ENCODE measurements at places on chromosomes 11 and 22.

DNA sequence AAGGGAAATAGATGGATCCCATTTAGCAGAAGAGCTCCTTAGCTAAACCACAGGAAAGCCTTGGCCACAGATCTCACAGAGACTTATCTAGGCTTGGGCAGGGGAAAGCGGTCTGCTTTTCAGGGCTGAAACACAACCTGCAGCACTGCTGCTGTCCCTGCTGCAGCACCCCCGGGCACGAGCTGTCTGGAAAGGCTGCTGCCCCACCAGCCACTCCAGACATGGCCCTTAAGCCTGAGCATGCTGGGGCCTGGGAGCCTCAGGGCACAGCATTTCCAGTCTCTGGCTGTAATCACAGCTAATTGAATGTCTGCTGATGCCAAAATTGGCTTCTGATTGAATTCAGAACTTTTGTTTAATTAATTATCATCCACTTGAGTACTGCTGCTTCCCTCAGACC is 115.0 kb downstream of the TMPRSS5 start:
- DNase-seq, result no peak

GRCh38 chr11:74069146-74070046 is 60.5 kb upstream of the UCP3 start:
- DNase-seq, result no peak

- no peak for DNase-seq
Observed at GRCh38 chr22:39171623-39172264, 19.3 kb upstream of the CBX7 start.

DNA sequence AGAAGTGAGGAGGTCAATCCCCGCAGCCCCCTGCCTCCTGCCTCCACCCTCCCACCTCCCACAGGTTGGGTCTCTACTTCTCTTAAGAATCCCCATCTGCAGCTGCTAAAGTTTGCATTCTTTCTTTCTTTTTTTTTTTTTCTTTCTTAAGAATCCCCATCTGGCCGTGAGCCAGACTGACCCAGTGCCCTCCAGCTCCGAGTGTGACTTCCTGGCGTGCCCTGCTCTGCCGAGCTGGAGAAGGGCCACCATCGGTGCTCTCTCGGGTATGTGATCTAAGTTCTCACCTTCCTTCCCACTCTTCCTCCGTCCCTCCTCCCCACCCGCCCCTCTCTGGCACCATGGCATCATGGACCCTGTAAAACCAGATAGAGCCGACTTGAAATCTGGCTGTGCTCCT is 66.7 kb upstream of the LMO1 start:
- DNase-seq, result no peak

GRCh38 chr11:64223001-64223651 is 2.9 kb downstream of the TRPT1 start:
- DNase-seq, result no peak

DNA sequence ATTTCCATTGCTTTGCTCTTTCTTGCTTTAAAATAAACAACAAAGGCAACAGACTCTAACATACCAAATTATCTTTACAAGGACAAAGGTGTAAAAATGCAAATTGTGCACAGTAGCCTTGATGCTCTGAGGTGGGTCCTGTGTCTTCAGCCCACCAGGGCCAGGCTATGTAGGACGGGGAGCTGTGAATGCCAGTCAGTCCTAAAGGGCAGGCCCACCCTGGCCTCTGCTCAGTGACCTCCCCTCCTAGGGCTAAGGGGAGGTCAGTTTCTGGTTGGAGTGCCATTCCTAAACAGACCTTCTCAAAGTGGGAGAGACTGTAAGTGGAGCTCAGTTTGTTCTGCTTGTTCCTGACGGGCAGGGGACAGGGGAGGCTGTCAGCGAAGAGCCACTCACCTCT is 78.0 kb upstream of the SUSD2 start:
- no peak for DNase-seq

DNA sequence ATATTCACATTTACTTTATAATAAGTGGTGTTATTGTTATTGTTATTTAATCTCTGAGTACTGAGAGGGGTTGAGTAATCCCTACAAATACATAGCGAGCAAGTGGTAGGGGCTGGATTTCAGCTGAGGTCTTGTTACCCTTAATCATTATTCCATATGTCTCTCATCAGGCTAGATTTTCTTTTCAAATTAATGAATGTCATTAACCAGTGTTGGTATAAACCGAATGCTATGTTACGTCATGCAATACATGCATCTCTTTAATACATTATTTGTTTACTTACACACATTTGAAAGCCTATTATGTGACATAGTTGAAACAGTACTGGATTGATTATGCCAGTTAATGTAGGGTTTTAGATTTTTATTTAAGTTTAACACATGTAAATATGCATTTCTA is 18.9 kb downstream of the PDGFD start:
- DNase-seq, result no peak

- DNase-seq, result no peak
Observed at GRCh38 chr11:57500926-57501325, 14.6 kb downstream of the SLC43A1 start.

- DNase-seq, result peak; percentile 46
Observed at GRCh38 chr11:15074206-15075161, 1.1 kb downstream of the CALCB start.

GRCh38 chr11:110455718-110456117 is 26.0 kb downstream of the FDX1 start:
- no peak for DNase-seq

DNA sequence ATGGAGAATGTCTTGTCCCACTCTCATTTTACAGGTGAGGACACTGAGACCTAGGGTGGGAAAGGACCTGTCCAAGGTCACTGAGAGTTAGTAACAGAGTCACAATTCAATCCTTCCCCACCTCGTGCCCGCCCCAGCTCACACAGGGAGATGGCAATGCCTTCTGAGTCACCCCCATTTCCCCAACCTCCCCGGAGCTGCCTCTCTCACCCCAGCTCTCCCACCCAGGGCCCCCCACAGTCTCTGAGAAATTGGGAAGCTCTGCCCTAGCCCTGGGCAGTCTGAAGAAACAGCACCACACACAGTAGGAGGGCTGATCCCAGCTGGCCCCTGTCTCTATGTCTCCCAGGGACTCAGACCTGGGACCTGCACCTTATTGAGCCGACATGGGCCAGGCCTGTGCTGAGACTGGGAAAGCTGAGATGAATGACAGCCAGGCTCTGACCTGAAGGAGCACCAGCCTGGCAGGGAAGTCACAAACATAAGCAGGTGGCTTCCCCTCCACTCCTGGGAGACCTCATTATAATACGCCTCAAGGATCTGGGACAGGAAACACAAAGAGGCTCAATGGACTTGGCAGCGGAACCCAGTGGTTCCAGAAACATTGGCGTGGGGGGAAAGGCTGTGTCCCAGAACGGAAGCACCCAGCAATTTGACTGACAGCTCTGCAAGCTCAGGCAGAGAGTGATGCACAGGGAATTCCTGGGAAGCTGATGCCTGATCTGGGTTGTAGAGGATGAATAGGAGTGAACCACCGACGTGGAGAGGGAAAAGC is 51.0 kb downstream of the CD6 start:
- no peak for DNase-seq

DNA sequence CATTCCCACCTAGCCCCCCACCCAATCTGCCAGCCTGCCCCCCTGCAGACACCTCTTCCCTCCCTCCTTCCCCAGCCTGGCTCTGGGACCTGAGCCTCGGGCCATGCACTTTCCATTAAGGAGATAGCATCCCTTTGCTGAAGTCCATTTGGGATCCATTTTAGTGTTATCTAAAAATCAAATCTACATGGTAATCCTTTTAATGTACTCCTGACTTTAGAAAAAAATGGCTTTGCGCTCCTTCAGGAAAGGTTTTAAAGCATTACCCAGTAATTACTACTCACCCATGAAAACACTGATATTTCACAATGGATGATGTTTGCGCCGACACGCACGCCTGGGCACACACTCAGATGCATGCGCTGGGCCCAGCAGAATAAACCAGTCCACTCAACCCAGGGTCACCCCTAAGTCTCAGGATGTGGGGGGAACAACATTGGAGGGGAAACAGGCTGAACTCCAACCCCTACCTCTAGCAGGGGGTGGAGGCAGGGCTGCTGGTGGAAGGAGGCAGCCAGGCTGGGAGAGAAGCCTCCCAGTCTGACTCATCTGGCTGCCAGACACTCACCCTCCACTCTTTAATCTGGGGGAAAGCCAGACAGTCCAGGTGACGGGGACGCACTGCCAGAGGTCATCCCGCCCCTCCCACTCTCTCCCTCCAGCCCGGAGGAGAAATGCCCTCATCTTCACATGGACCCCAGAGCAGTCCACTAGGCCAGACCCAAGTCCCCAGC is 29.8 kb downstream of the LMO1 start:
- DNase-seq, result no peak

DNA sequence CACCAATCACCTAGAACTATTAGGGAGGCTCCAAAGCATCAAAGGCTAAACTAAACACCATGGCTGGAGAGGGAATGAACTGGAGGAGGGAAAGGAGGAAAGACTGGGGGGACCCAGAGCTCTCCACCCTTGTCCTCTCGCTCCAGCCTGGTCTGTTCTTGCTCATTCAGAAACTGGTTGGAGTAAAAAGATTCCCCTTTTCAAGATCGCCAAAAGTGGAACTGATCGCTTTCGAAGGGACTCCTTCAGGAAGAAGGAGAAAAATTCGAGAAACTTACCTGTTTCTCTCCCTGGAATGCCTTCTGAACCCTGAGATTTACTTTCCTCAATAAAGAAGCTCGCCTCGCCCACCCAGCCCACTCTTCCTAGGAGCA is 46.9 kb downstream of the OR4D9 start:
- no peak for DNase-seq

DNA sequence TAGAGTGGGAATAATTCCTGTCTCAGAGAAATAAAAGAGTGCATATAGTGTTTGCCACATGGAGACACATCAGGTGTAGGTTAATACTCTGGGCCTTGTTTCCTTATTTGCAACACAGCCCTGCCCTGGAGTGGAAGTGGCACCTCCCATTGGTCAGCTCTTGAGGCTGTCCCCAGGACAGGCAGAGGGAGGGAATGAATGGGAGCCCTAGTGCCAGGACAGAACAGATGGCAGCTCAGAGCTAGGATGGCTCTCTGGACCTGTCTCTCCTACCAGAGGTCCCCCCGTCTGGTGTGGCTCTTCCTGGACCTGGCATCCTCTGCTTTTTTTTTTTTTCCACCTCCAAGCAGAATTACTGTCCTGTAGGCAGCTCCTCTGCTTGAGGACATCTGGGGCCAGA is 35.6 kb downstream of the LIMK2 start:
- DNase-seq, result no peak

GRCh38 chr22:32752816-32753520 is 48.5 kb upstream of the TIMP3 start:
- no peak for DNase-seq

DNA sequence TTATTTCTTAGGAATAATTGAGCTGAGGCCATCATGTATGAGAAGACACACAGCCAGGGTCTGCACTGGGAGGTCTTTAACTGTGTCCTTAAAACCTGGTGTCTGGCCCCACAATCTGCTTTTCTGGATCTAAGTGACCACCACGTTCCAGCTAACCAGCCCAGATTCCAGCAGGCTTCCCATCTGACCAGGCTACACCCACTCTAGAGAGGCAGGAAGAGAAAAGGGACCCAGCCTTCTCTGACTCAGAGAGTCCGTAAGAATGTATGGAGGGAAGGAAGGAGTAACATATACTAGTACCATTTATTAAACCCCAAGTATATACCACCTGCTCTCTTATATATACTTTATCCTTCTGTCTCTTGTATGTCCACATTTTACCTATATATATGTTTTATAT is 80.1 kb downstream of the LDLRAD3 start:
- no peak for DNase-seq

- no peak for DNase-seq
Observed at GRCh38 chr11:14764579-14765527, 121.2 kb downstream of the PDE3B start.

GRCh38 chr11:14644226-14645014 is 816 bp downstream of the PDE3B start:
- DNase-seq, result no peak

- DNase-seq, result peak; percentile 96
Observed at GRCh38 chr11:46903846-46904245, 14.5 kb downstream of the LRP4 start.

- DNase-seq, result no peak
Observed at GRCh38 chr22:37493979-37494378, 7.8 kb upstream of the MFNG start.

GRCh38 chr11:59223611-59224010 is 10.9 kb upstream of the MPEG1 start:
- no peak for DNase-seq

All from hippocampal formation (tissue), 2 donors.